Neural progenitor cell (in vitro differentiated cells): ENCODE measurements at places on chromosomes 7 and 10. TPM values are rescaled to one million over a fixed set of nuclear protein-coding genes. Genes with fewer than 3 reads are reported as not detected.

GRCh38 chr10:132391676-132392020, 5.4 kb upstream of the PWWP2B start:
- no peak for DNase-seq

DNA sequence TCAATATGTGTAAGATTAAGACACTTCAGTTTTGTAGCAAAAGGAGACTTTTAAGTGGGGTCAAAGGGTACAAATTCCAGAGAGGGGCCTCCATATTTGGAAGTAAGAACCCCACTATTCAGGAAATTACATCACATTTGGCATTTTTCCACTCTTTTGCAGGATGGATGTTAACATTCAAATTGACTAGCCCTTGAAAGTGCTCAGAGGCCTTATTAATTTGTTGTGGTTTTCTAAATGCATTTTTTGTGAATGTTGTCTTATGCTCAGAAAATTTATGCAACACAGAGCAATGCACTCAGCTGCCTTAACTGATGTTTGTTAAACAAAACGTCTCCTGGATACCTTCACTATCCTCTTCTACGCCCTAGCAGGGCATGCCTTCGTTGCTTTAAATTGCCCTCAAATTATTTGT, 50.9 kb upstream of the PDLIM1 start:
- DNase-seq, result no peak

DNA sequence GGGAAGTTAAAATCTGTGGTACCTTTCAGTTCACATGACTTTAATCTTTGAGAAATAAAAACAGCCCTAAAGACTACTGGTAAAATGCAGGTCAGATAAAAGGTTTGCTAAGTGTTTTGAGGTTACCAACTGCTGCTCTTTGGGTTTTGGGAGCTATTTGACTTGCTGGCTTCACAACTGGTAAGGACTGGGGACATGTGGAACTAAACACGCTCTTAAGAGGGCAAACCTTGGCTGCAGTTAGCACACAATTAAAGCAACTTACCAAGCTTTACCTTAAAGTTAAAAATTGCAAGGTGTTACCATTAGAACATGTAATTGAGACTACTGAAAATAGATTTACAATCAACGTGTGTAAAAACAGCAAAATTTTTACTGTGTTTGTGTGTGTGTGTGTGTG, 220.2 kb downstream of the PHF14 start:
- DNase-seq, result no peak

- no peak for DNase-seq
These were observed 5.2 kb downstream of the LGI1 start for GRCh38 chr10:93762979-93763391.

WIPF3 gene
- total RNA-seq, result 5.2 and 5.5 TPM in 2 replicates

ABCC2 gene
- total RNA-seq, result 0.25 and 0.26 TPM in 2 replicates

H2BK1 gene
- not detected in 2 replicates for total RNA-seq

SPDYE11 gene
- total RNA-seq, result not detected in 2 replicates

OPALIN gene
- total RNA-seq, result not detected in 2 replicates

DNA sequence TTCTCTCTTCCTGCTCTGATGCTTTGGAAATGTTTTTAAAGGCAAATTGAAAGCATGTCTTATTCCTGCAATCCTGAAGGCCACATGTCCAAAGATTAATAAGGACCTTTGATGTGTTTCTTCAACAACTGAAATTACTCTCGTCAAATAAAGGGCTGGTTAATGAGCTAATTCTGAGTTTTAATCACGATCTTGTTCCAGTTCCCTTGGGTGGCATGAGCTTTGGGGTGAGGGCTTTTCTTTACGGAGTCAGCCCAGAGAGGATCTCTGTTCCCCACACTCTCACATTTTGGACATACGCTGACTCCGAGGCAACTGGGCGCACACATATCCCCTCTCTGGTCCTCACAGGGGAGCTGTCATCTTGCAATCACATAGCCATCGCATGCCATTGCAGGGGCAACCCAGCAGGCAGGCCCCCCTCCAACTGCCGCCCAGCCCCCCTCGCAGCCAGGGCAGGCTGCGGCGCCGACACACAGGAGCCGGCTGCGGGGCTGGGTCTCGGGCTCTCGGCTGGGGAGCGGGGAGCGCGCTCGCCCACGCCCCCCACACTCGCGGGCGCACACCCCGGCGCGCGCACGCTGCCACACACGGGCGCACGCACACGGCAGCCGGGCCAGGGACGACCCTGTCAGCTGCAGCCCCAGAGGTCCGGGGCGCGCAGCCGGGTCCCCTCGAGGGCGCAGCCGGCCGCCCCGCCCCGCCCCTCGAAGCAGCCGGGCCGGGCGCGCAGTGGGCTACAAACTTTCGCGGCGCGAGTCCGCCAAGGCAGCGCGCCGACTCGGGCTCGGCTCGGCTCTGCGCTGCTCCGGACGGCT, at the start of gene GDF10:
GDF10 (plus strand) TSS at position 587 of the 818 bp plus-strand sequence. CDS start 455 bp downstream, outside the sequence.
- peak; percentile 68 for DNase-seq

DNA sequence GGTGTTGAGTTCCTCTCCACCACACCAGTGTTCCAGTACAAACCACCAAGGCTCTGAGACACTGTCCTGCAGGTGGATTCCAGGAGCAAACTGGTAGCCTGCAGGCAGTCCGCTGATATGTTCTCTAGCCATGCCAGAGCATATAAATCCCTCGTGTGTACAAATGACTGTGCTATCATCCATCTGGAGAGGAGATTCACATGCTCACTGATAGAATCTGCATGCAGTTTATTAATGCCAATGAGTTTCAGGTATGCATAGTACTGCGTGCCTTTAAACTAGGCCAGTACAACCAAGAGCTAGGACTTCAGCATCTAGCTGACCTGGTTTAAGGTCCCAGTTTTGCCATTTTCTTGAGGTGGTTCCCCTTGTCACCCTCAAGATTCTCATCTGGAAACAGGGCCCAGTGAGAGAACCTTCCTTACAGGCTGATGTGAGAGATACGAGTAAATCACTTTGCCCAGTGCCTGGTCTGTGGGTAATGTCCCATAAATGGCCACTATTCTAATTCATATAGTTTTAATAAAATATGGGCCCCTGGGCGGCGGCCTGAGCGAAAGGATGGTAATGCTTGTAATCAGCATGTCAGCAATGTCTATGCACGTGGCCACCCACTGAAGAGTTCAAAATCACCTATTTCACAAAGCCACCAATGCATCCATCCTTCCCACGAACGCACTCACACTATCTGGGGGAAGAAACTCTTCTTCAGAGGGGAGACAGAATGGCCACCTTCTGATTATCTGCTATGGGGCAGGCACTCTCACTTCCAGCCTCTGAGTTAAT, 268.0 kb upstream of the ZMIZ1 start:
- DNase-seq, result no peak
